ENCODE measurements at places on chromosomes 11 and 22.

GRCh38 chr22:29301716-29302401 is 4.6 kb upstream of the GAS2L1 start:
- no peak for DNase-seq

GRCh38 chr11:73252577-73253191 is 19.5 kb upstream of the P2RY6 start:
- DNase-seq, result no peak

DNA sequence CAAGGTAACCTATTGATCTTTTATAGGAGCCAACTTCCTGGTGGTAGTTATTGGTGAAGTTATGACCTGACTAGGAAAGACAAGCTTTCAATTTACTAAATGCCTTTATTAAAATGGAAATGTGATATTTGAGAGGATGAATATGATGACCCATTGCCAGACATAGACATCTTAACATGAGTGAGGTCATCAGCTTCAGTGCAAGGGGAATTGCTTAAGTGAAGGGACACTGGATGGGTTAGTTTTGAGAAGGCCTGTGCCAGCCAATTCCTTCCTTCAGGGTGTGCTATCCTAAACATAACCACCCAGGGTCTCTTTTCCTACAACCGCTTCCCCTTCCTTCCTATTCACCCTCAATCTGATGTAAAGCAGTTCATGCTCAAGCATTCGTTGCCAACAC is 21.5 kb downstream of the NAV2 start:
- DNase-seq, result no peak

DNA sequence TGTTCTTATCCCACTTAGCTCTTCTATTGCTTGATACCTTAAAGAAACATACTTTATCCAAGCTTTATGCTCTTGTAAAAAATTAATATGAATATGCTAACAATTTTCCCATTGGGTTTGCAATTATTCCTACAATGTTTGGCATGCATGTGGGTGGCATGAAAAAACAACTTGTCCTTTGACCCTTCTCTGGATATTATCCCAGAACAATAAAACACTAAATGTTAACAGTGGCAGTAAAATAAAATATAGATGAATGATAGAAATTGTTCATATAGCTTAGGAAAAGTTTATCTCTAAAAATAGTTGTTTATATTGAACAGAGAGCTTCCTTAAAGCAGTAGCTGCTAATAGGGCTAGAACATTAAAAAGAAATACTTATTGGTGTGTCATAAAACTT is 860.5 kb upstream of the LRRC4C start:
- no peak for DNase-seq

DNA sequence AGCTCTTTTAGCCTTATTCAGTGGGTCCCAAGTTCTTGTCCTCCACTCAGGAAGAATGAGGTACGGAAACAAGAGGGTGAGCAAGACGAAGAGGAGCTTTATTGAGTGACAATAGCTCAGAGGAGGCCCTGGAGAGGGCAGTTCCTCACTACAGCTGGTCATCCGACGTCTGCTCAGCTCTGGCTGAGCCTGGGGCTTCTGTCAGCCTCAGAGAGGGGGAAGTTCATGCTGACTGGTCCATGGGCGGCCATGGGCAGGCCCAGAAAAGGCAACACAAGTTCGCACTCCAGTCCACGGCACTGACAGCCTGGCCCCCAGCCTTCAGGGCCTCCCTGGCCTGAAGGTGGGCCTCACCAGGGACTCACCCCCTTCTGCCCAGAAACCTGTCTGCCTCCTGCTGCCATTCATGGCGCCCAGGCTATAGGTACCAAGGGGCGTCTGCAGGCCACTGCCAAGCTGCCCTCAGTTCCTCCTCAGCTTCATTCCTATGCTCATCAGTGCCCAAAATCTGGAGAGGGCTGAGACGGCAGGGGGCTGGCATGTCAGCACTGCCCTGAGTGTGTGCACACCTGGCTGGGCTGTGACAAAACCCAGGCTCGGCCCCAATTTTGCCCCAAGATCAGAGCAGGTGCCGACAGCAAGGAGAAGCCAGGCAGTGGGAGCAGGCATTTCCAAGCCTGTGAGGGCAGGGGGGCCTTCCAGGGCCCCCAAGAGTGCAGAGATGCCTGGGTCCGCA is 21.7 kb upstream of the KIAA0930 start:
- no peak for DNase-seq
